ENCODE measurements at places on chromosomes 6 and 20. TPM values are rescaled to one million over a fixed set of nuclear protein-coding genes. Genes with fewer than 3 reads are reported as not detected.
A peak's percentile ranks its signal among the peaks of the same experiment; 100 is the strongest.

GRCh38 chr20:37933786-37934633 lies 31.1 kb downstream of the VSTM2L start:
- H3K36me3 ChIP-seq, result no peaks in the 10 kb centered on the region
- H3K4me1 ChIP-seq, result no peaks in the 10 kb centered on the region
- DNase-seq, result no peak
- no peak overlapping the region for H3K27ac ChIP-seq

- DNase-seq, result no peak
- no peak overlapping the region for H3K27ac ChIP-seq
- H3K4me1 ChIP-seq, result no peaks in the 10 kb centered on the region
- H3K4me3 ChIP-seq, result no peak overlapping the region
Measured at GRCh38 chr20:62477669-62478455, 2.1 kb upstream of the GATA5 start.

- no peak for DNase-seq
- H3K4me1 ChIP-seq, result no peaks in the 10 kb centered on the region
- H3K36me3 ChIP-seq, result no peaks in the 10 kb centered on the region
- H3K27ac ChIP-seq, result no peak overlapping the region
- no peak overlapping the region for H3K4me3 ChIP-seq
- no peaks in the 10 kb centered on the region for H3K27me3 ChIP-seq
Measured at GRCh38 chr6:44849806-44850205, 462.3 kb downstream of the CDC5L start.

DNA sequence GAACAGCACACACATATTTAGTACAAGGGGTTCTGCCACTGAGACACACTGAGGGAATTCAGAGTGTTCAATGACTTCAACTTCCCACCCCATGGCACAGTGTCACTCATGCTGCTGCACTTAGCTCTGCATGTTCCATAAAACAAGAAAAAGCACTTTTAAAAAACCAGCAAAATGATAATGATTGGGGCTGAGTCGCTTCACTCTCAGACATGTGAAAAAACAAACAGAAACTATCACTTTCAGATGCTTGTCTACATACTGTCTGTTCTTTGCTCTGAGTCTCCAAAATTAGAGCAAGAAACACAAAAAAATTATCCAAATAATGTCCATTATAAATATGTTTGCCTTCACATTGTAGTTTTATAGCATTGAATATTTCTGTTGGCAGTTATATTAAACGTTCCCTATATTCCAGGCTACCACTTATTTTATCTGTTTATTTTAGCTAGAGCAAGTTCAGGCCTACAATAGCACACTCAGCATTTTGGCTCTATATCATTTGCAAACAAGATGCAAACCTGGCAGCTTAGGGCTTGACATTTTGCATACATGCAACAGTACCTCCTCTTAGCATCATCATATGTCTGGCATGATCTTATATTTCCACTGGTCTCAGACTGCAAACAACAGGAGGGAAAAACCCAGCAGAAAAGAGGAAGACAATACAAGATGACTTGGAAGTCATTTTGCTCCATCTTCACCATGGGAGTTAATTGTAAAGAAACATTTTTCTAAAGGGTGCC lies 398.8 kb downstream of the HACE1 start:
- H3K27ac ChIP-seq, result no peak overlapping the region
- H3K4me3 ChIP-seq, result no peak overlapping the region
- DNase-seq, result no peak
- no peaks in the 10 kb centered on the region for H3K27me3 ChIP-seq
- no peaks in the 10 kb centered on the region for H3K36me3 ChIP-seq
- H3K4me1 ChIP-seq, result no peaks in the 10 kb centered on the region

DNA sequence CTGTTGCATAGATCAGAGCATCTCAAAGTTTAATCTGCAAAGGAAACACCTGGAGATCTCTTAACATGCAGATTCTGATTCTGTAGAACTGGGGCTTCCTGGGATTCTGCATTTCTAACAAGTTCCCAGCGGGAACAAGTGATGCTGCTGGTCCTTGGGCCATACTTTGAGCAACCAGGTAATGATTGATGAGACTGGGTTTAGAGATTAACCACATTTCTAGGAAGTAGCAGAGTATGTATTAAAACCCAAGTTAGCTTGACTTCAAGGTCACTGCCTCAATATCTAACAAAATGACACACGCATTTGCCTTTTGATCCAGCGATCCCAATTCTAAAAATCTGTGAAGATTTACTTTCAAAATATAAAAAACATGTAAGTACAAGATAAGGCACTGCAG lies 83.0 kb upstream of the DTNBP1 start:
- H3K27ac ChIP-seq, result no peak overlapping the region
- DNase-seq, result no peak
- H3K4me1 ChIP-seq, result no peaks in the 10 kb centered on the region

The MICA gene
- total RNA-seq, result 24.1 TPM

- H3K4me3 ChIP-seq, result no peak overlapping the region
- H3K4me1 ChIP-seq, result no peaks in the 10 kb centered on the region
- no peaks in the 10 kb centered on the region for H3K36me3 ChIP-seq
Measured at GRCh38 chr20:22924949-22925612, 110.0 kb upstream of the SSTR4 start.

GRCh38 chr6:134678436-134678889 lies 271.4 kb downstream of the ALDH8A1 start:
- no peak overlapping the region for H3K27ac ChIP-seq
- no peak overlapping the region for H3K4me3 ChIP-seq
- no peaks in the 10 kb centered on the region for H3K4me1 ChIP-seq

DNA sequence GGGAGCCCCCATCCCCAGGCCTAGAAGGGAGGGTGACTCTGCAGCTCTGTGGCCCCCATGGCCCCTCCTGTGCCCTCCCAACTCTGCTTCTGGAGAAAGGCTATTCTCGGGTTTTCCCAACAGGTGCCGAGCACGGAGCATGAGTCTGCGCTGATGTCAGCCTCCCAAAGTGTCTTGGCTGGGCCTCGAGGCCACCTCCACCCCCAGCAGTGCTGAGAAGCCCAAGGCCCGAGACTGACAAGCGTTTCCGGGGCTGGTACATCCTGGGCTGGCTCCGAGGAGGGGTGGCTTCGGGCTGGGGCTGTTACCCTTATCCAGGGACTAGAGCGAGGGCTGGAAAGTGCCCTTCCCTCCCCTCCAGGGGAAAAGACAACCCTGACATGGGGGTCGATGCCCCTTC lies 60.2 kb upstream of the GATA5 start:
- no peaks in the 10 kb centered on the region for H3K27me3 ChIP-seq
- no peak for DNase-seq
- no peaks in the 10 kb centered on the region for H3K4me1 ChIP-seq
- no peak overlapping the region for H3K27ac ChIP-seq
- H3K4me3 ChIP-seq, result no peak overlapping the region
- no peaks in the 10 kb centered on the region for H3K36me3 ChIP-seq

DNA sequence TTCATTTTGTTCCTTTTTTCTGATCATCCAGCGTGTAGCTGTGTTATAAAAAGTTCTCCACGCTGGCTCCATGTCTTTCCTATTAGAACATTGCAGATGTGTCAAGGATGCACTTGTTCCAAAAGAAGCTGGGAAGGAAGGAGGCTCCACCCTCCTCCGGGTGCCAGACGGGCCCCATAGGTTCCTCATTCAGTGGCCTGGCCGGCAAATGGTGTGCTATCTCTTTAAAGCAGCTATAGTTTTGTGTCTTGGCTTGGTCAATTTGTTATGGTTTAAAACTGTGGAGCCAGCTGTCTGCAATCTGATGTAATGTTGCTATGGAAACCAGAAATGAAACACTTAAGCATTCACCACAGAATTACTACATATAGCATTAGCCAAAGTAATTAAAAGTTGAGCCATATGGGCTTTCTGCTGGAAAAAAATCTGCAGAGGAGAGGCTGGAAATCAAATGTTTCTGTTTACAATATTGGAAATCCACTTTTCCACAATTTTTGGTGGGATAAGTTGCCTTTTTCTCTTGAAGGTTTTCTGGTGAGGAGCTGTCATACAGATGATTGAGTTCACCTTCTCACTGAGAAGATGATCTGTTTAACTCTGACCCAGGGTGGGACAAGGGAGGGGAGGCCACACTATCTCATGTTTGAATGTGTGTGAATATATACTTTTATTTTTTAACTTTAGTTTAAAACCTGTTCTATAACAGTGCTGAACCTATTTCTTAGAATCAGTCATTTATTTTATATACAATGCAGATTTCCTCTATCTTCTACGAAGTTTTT lies 167.4 kb downstream of the SASH1 start:
- H3K4me1 ChIP-seq, result no peaks in the 10 kb centered on the region
- no peak overlapping the region for H3K27ac ChIP-seq
- H3K36me3 ChIP-seq, result no peaks in the 10 kb centered on the region

DNA sequence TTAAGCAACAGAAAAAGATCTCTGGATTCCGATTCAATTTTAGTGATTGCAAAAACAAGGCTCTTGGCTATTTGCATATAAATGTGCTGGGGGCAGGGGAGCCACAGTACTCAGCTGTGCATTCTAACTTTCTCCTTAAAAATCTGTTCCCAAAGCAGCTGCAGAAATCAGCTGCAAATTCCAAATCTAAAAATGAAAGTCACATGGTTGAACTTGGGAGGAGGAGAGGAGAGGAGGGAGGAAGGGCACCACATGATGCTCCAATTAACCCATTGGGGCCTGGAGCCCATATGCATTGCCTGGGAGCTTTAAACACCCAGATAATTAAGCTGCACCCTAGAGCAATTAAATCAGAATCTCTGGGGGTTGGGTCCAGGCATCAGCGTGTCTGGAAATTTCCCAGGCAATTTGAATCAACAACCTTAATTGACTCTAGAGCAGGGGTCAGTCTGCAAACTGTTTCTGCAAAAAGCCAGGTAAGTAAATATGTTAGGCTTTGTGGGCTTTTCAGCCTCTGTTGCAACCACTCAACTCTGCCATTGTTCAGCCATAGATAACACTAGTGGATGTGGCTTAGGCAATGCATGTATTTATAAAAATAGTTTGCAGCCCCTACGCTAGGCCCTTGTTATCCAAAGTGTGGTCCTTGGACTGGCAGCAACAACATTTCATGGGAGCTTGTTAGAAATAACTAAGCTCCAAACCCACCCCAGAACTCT lies 508.1 kb downstream of the KIF16B start:
- H3K27ac ChIP-seq, result no peak overlapping the region
- H3K36me3 ChIP-seq, result no peaks in the 10 kb centered on the region
- H3K4me1 ChIP-seq, result no peaks in the 10 kb centered on the region
- no peak for DNase-seq
- H3K27me3 ChIP-seq, result no peaks in the 10 kb centered on the region

DNA sequence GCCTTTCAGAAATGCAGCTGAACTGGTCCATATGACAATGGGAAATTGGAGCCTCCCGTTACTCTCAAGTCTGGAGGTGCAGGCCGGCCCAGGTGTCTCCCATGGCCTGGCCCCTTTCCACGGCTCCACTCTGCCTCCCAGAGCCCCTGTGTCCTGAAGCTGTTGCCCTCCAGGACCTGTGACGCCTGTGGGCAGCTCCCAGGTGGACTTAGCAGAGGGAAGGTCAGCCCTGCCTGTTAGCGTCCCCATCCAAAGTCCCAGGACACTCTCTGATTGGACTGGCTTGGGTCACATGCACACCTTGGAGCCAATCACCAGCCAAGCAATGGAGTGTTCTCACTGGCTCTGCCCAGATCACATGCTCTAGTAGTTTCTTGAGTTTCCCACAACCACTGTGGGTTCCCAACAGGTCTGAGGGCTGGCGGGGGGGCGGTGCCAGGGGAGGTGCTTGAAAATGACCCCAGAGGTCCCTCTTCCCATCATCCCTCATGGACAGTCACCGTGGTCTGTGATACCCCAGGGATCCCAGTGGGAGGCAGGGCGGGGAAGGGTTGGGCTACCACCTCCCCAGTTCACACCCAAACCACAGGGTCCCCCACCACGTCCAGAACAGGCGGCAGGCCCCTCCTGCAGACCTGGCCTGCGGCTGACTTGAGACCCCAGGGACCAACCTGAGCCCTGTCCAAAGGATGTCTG lies 135.6 kb downstream of the TAF4 start:
- peaks cover 13% of the 10 kb centered on the region for H3K4me1 ChIP-seq
- H3K27me3 ChIP-seq, result no peaks in the 10 kb centered on the region
- H3K4me3 ChIP-seq, result no peak overlapping the region
- no peak overlapping the region for H3K27ac ChIP-seq
- no peaks in the 10 kb centered on the region for H3K36me3 ChIP-seq

DNA sequence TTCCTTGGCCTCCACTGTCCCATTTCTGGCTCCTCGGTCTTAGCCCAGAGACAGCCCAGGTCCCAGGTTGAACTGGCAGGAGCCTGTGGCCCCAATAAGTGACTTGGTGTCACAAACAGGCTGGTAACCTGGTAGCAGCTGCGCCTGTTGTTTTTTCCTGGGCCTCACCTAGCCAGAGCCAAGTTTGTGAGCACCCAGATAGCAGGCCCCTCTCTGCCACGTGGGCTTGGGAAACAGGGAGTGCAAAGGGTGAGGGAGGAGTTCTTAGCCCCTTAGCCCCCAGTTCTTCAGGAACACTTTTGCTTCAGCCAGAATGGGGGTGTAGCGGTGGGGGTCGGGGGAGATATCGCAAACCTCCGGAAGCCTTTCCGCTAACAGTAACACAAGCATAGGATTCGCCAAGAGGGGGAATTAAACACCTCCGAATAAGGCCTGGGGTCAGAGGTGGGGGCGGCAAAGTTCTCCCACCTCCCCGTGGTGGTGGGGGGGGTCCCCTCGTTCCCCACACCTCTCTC lies 760 bp downstream of the C6orf132 start:
- peak overlapping the region; percentile 88 for H3K4me3 ChIP-seq
- no peak for DNase-seq
- H3K27me3 ChIP-seq, result no peaks in the 10 kb centered on the region
- H3K4me1 ChIP-seq, result peaks cover 54% of the 10 kb centered on the region

GRCh38 chr6:138521790-138522189 lies 22.5 kb upstream of the NHSL1 start:
- no peak for DNase-seq
- H3K36me3 ChIP-seq, result no peaks in the 10 kb centered on the region
- H3K27me3 ChIP-seq, result no peaks in the 10 kb centered on the region
- H3K27ac ChIP-seq, result no peak overlapping the region
- H3K4me3 ChIP-seq, result no peak overlapping the region

DNA sequence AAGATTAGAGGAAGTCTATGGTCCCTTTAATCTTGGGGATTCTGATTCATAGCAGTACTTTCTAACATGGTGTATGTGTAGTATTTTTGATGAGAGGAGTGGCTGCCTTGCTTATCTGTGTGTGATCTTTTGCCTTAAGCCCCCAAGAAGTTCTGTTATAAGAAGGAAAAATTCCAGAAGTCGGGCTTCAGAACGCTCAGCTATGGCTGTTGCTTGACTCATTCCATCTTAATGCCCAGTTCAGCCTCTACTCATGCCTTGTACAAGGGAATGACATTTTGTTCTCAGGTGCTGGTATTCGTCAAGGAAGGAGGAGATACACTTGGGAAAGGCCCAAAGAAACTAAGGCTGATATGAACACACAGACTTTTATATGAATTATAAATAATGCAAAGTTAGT lies 713.0 kb upstream of the MARCKS start:
- no peak overlapping the region for H3K4me3 ChIP-seq
- no peaks in the 10 kb centered on the region for H3K36me3 ChIP-seq

- H3K27me3 ChIP-seq, result 0 out of 2 replicates have a peak, but pooled peaks cover 15% of the 10 kb centered on the region
- no peaks in the 10 kb centered on the region for H3K4me1 ChIP-seq
- no peak for DNase-seq
- H3K4me3 ChIP-seq, result no peak overlapping the region
- no peaks in the 10 kb centered on the region for H3K36me3 ChIP-seq
Measured at GRCh38 chr20:20796766-20797440, 84.5 kb upstream of the RALGAPA2 start.
